NCI-H1092 treated with DMSO at 0.1 percent for 48 hours (cell line): ENCODE measurements at places on chromosomes 4 and X.
A peak's percentile ranks its signal among the peaks of the same experiment; 100 is the strongest.

GRCh38 chr4:536351-536972, 37.5 kb downstream of the PIGG start:
- no peak for DNase-seq

DNA sequence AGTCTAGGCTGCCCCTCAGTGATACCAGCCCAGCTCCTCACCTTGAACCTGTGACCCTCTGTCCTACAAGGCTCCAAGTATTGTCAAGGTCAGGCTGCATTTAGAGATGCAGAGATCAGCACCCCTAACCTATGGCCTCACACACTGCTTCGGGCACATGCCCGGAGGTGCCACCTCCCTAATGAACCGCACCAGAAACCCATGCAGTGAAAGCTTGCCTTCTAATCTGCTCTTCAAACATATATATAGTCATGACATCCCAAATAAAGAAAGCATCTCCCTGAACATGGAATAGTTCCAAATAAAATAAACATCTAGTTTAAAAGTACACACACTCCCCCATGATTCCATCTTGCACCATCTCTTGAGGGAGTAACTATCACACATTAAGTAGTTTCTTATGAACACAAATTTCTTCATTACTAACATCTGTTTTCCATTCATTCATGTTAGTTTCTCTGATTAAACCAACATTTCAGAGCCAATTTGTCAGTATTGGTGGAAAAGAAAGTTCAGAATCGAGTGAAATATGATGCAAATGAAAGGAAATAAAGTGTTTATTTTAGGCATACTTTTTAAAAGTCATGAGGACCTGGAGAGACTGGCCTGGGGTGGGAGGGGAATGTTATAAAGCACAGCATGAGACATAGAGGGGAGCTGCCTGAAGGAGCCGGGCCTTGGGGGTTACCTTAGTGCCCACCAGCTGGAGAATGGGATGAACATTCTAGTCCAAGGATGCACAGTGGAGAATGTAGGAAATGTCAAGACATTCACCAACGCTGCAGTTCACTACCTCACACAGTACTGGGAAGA, 19.2 kb downstream of the CC2D2A start:
- DNase-seq = no peak

DNA sequence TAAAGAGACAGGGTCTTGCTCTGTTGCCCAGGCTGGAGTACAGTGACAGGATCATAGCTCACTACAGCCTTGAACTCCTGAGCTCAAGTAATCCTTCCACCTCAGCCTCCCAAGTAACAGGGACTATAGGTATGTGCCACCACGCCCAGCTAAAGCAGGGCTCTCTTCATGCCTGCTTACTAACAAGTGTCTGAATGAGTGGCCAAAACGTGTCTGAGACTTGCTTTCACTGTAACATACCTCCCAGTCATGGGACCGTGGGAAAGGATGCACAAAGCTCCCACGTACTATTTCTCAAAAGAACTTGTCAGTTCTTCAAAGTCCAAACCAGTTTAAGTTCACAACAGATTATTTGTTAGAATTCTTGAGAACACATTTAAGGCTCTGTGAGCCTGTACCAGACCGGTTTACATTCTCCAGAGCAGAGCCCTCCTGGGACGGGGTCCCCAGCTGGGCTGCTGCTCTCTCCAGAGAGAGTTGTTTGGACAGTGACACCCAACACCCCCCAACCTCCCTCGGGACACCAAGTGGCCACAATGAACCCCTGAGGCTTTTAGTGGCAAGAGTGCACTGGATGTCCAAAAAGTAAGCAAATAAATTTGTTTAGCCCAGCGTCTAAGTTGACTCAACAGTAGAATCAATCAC, 24.1 kb downstream of the SH3KBP1 start:
- DNase-seq = no peak

- no peak for DNase-seq
Measured at GRCh38 chr4:30755346-30755745, 35.2 kb downstream of the PCDH7 start.

DNA sequence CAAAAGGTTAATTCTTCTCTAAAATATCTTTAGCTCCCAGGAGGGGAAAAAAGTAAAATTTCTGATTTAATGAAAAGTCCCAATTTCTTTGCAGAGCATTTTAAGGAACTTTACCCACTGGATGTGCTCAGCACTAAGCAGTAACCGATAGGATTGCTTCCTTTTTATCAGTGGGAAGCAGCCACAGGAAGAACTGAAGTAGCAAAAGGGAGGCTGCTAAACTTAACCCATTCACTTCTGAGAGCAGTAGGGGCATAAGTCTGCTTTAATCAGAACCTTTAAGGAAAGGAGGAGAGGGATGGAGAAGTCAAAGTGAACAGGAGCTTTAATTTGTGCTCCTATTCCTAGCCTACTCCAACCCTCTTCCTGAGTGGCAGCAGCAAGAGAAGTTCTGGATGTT, at the start of gene F8:
Gene F8, minus strand, starts transcription at position 139 of the 400 bp plus-strand sequence. CDS start 171 bp downstream, outside the sequence.
- DNase-seq = no peak

- DNase-seq = no peak
Measured at GRCh38 chr4:177484613-177485021, 42.4 kb upstream of the AGA start.

- no peak for DNase-seq
Measured at GRCh38 chrX:45852884-45853283, 652.2 kb upstream of the DIPK2B start.

DNA sequence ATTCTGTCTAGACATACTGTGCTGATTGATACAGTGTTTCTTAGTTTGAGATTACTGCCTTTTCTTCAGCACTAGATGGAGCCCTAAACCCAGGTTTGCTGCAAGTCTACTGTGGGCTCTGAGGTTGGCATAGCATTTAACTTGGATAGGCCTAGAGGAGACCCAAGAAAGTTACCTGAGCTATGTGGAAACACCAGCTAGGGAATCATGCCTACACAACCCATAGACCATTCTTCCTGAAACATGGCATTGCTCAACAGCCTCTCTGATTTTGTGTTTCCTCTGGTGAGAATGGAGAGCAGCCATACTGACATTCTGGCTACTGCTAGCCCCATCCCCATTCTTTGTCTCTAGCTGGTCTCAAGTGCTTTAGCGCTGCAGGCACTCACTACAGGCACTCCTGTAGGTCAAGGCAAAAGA, 287.7 kb upstream of the PCDH18 start:
- peak; percentile 23 for DNase-seq

- DNase-seq = peak; percentile 62
Measured at GRCh38 chr4:76067652-76068286, 6.7 kb upstream of the ART3 start.

DNA sequence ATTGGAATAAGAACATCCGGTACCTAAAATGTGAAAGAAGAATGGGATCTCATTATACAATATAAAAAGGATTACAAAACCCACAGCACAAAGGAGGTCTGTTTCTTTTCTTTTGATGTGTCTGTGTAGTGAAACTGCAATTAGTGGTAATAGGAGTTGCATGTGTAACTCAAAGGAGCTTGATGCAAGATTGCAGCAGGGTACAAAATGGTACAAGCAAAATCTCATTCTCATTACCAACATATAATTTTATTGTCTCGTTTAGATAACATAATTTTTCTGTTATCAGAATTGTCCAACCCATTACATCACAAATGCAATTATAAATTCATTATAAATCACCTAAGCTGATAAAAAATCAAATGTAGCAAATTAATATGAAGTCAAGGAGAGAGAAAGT, 47.1 kb upstream of the CCSER1 start:
- DNase-seq = no peak

GRCh38 chr4:42482516-42483327, 85.4 kb downstream of the SHISA3 start:
- no peak for DNase-seq

- no peak for DNase-seq
Measured at GRCh38 chr4:101081695-101082369, 265.5 kb downstream of the PPP3CA start.

GRCh38 chr4:8267077-8267476, 2.5 kb upstream of the HTRA3 start:
- peak; percentile 25 for DNase-seq

GRCh38 chr4:24195991-24196736, 306.3 kb upstream of the PPARGC1A start:
- no peak for DNase-seq

DNA sequence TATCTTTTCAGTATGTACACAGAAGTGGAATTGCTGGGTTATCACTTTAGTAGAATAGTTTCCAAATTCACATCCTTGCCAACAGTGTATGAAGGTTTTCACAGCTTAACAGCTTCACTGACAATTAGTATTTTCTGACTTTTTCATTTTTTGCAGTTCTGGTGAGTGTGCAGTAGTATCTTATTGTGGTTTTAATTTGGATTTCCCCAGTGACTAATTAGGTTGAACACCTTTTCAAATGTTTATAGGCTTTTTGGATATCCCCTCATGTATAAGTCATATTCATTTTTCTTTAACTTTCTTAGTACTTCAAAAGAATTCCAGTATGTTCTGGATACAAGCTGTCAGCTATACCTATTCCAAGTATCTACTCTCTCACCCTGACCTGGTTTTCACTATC, 37.1 kb downstream of the BRCC3 start:
- no peak for DNase-seq

DNA sequence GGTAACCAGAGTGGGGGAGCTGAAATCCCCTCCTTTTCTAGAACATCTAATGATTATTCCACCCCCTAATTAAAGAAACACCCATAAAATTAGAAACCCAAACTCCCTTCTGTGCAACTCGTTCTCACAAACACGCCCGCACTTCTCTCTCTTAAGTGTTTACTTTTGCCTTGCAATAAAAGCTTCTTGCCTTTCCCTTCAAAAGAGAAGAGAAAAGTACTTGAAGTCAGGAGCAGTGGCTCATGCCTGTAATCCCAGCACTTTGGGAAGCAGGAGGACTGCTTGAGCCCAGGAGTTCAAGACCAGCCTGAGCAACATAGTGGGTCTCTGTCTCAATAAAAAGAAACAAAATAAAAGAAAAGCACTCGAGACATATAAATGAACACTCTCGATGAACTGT, 3.6 kb upstream of the GPR173 start:
- no peak for DNase-seq

DNA sequence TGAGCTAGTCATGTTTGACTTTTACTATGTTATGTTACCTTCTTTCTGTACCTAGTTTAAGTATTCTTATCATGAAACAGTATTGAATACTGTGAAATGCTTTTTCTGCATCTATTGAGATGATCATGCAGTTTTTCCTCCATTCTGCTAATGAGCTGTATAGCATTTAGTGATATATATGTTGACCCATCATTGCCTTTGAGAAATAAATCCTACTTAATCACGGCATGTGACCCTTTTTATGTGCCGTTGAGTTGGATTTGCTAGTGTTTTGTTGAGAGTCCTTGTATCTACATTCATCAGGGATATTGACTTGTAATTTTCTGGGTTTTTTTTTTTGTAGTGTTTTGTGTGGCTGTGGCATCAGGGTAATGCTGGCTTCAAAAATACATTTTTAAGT, 537.7 kb upstream of the AADAT start:
- no peak for DNase-seq

DNA sequence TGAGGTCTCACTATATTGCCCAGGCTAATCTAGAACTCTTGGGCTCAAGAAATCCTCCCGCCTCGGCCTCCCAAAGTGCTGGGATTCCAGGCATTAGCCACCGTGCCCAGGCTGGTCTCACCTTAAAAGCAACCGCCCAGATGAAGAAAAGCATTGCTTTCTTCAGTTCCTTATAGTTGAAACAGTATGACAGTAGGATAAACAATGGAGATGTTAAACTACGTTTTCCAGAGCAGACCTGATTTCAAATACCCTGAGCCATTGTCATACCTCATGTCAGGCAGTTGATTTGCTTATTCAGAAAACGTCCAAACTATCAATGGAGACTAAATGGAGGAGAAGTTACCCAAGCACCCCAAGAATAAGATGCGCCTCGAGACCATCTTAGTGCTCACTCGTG, 26.3 kb upstream of the TMEM131L start:
- DNase-seq = no peak

DNA sequence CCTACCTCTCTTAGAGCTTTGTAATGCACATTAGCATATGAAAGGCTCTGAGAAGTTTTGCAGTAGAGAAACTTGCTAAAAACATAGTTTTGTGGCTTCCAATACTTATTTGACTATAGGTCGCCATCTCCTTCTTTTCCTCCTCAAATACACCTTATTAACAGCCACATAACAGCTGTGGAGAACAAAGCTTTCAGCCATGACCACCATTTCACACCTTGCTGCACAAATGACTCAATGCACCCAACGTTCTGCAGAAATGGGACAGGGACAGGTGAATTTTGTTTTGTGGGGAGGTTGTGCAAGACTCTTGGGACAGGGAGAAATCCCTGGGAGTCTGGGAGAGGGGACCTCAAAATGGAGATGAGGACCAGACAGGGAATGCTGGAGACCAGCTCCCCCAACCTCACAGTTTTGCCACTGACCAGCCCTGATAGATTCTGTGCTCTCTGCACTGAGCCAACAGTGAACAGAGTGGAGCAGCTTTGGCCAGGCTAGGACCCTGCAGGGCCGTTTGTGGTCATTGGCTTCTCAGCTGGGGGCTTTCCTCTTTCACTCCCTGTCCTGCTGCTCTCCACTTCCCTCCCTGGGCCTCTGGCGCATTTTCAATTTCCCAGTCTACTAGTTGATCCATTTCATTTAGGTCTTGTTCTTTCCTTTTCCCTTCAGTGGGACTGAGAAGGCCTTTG, 16.6 kb downstream of the FRMPD3 start:
- no peak for DNase-seq

- no peak for DNase-seq
Measured at GRCh38 chrX:20756585-20756984, 489.9 kb upstream of the RPS6KA3 start.

DNA sequence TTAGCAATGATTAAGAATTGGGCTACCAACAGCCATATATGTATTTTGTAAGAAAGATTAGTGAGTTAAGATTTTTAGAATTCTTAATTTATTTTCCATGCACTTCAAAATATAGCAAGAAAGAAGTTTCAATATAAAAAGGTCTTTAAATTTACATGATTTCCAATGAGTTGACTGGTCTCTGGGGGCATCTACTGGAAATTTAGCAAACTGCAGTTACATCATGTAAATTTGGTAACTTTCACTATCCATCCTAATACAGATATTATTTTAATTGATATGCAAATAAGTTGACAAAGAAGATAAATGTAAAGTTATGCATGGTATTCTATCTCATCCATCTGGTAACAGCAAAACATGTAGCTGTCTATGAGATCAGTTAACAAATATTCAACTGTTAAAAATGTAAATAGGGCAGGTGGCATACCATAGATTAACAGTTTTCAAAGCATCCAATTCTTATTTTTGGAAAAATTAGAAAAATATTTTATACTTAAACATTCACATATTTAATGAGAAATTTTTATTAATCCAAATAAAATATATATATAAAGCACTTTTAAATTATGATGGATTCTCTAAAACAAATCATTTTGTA, 29.1 kb downstream of the TTC29 start:
- DNase-seq = peak; percentile 25

DNA sequence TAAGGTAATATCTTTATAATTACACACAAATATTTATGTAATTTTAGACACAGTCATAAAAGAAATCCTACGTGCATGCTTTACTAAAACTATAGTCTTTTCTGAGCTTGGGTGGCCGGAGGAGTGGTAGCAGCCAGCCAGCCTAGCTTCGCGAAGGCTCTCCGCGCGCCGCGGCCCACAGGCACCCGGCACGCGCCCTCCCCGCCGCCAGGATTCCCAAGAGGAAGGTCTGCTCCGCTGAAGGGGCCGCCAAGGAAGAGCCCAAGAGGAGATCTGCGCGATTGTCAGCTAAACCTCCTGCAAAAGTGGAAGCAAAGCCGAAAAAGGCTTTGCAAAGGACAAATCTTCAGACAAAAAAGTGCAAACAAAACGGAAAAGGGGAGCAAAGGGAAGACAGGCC, 8.7 kb upstream of the PJA1 start:
- DNase-seq = no peak
